ENCODE measurements at places on chromosomes 11 and 22. TPM values are rescaled to one million over a fixed set of nuclear protein-coding genes. Genes with fewer than 3 reads are reported as not detected.

GRCh38 chr11:122128146-122128545 lies 12.1 kb upstream of the BLID start:
- no peak for DNase-seq

GRCh38 chr11:130787092-130787616 lies 129.1 kb downstream of the SNX19 start:
- DNase-seq, result peak; percentile 41

The SYCE3 gene
- total RNA-seq, result not detected

- peak; percentile 82 for DNase-seq
Observed at GRCh38 chr11:68373815-68374501, 61.6 kb downstream of the LRP5 start.

The FLRT1 gene
- total RNA-seq, result 0.45 TPM

The OR5B21 gene
- total RNA-seq, result not detected

DNA sequence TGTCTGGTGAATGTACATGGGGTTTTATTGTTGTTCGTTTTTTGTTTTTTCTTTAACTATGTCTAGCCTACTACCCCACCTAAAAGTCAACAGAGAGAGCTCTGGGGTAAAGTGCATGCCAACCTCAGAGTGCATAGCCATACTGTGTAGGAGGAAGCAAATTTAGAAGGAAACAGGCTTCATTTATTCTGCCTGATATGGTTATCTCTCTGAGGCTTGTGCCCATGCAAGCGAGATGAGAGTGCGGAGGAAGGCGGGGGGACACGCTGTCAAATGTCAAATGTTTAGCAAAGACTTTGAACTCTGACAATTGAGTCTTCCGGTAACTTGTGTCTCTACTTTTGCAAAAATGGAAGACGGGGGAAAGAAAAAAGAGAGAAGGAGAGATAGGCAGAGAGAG lies 295.5 kb downstream of the ETS1 start:
- no peak for DNase-seq

- DNase-seq, result no peak
Observed at GRCh38 chr11:120637131-120637530, 125.6 kb downstream of the GRIK4 start.

DNA sequence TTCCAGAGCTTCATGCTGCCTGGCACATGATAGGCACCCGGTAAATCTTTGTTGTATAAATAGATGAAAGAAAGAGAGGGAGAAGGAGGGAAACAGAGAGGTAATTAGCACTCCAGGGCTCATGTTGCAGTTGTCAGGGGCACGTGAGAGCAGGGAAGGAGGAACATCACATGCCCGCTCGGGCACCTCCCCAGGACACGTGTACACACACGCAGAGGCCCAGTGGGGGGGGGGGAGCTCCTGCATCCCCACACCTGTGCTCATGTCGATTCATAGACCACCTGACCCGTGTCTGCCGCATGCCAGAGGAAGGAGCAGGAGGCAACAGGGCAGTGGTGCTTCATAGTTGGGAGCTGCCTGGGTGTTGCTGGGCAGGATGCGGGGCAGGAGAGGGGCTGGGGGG lies 37.1 kb upstream of the NNMT start:
- DNase-seq, result peak; percentile 75

The DDTL gene
- total RNA-seq, result 1.6 TPM

GRCh38 chr11:102260241-102260640 lies 57.0 kb upstream of the BIRC3 start:
- DNase-seq, result no peak

The FAM111B gene
- total RNA-seq, result 0.84 TPM

GRCh38 chr22:17915188-17915587 lies 109.2 kb downstream of the MICAL3 start:
- no peak for DNase-seq

- no peak for DNase-seq
Observed at GRCh38 chr11:88064097-88064705, 111.0 kb downstream of the RAB38 start.

The SMDT1 gene
- 165 TPM for total RNA-seq

DNA sequence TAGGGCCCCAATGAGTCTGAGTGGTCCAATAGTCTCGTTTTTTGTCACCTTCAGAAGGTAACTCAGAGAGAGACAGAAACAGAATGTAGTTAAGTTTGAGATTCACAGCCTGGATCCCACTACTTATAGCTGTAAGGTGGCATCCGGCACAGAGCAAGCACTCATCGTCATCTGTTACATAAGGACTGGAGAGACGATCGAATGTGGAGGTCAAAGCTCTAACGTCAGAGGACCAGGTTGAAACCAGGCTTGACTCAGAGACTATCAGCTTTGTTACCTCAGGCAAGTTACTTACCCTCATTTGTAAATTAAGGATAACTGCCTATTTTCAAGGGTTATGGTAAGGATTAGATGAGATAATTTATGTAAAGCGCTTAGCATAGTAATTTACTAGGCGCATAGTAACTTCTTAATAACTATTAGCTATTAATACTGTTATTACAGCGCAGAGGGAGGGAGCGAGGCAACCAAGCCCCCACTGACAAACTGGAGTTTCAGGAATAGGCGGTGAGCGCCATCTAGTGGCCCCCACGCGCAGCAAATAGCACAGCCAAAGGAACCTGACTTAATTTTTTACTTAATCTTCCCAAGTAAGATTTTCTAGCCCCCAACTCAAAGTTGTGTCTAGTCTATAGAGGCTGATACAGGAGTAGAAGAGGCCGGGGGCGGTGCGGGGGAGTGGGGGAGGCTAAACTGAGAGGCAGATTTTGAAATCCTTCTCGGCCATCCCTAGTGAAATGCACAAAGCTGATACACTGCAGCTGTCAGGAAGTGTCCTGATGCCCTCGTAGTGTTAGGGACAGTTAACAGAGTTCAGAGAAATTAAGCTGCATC lies 29.0 kb upstream of the API5 start:
- DNase-seq, result peak; percentile 60

GRCh38 chr11:44585421-44585820 lies 20.0 kb downstream of the CD82 start:
- peak; percentile 59 for DNase-seq
